Spinal cord (tissue), 10 donors: ENCODE measurements at places on chromosomes 4 and X.

- DNase-seq, result no peak
Observed at GRCh38 chr4:182803235-182803634, 114.0 kb downstream of the DCTD start.

GRCh38 chrX:132636080-132636479, 147.2 kb upstream of the MBNL3 start:
- DNase-seq, result no peak

DNA sequence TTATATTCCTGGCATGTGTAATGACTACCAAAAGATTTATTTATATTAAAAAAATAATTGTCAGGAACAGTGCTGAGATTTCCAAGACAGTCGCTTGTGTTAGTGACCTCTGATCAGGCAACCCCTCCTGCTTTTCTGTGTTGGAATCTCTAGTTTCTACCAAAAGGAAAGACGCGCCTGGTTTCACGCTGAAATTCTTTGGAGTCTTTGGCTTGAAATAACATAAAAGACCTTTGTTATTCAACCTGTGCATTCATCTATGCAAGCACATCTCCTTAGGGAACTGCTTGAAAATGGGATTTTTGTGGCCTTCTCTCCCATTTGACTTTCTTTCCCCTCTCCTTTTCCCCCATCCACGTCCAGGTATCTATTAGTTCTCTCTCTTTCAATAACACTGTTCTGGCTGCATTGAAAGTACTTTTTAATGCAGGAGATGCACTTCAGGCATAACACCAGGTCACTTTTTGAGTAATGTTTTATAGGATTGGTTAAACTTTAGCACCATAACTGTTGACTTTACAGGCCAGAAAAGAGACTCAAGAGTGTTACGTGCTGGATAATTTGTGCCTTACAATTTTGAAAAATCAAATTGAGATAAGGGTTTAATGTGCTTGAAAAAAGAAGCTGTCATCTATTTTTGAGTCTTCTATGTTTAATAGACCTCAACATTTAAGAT, 172.7 kb downstream of the GPAT3 start:
- DNase-seq, result no peak

DNA sequence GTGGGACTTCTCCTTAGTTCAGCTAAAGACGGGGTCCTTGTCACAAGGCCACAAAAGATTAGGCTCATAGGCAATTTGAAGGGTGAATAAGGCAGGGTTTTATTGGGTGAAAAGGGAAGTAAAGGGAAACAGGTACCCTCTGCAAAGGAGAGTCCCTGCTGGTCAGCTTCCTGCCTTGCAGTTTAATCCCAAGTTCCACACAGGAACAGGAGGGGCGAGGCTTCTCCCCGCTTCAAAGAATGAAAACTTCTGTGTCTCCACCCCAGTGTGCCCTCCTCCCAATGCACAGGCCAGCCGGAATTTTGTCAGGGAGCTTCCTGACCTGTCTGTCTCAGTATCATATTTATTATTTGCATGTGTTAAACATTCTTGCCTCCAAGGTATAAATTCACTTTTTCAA, 37.1 kb downstream of the ITM2A start:
- DNase-seq, result no peak
